Iris pigment epithelial cell (primary cell): ENCODE measurements at places on chromosomes 7 and 10.
A peak's percentile ranks its signal among the peaks of the same experiment; 100 is the strongest.

DNA sequence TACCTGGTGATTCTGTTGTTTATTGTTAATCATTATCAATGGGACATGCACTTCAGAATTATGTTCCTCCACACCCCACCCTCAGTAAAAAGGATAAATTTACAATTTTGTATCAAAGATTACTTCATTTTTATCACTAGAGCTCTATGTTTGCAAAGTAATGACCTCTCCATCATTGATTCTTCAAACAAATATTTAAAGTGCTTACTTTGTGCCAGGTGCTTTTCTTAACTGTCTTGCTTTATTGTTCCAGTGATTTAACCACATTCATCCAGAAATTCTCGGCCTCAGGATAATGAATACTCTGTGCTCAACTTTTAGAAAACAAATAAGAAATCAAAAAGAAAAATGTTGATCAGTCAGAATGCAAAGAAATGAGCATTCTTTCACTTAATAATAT is 144.9 kb upstream of the FOXP2 start:
- DNase-seq: no peak

GRCh38 chr7:3760651-3761050 is 459.6 kb downstream of the SDK1 start:
- peak; percentile 47 for DNase-seq

DNA sequence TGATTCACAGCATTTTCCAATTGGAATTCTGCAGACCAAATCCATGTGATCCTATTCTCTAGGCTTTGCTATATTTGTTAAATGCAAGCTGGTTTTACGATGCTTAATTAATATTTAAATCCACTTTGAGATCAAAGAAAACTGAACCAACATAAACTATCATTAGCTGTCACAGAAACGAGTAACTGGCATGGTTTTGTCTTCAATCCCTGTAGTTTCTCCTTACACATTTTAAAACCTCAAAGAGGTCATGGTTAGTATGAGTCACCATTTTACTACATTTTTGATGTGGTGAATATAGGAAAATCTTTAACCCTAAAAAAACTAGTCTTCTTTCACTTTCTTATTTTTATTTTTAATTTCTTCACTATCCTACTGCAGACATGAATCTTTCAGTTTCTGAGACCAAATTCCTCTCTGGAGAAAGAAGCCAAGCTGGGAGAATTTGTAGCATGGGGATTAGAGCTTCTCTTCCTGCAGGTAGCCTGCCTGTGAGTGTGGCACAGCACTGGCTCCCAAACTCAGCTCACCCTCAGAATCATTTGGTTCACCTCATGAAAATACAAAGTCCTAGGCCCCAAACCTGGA is 8.7 kb upstream of the LIPM start:
- DNase-seq: peak; percentile 78

DNA sequence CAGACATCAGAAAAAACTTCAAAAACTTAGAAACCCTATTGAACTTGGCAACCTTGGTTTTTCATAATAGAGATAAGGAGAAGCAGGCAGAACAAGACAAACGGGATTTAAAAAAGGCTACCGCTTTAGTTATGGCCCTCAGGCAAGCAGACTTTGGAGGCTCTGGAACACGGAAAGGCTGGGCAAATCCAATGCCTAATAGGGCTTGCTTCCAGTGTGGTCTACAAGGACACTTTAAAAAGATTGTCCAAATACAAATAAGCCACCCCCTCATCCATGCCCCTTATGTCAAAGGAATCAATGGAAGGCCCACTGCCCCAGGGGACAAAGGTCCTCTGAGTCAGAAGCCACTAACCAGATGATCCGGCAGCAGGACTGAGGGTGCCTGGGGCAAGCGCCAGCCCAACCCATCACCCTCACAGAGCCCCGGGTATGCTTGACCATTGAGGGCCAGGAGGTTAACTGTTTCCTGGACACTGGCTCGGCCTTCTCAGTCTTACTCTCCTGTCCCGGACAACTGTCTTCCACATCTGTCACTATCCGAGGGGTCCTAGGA is 115.3 kb downstream of the NRCAM start:
- no peak for DNase-seq

DNA sequence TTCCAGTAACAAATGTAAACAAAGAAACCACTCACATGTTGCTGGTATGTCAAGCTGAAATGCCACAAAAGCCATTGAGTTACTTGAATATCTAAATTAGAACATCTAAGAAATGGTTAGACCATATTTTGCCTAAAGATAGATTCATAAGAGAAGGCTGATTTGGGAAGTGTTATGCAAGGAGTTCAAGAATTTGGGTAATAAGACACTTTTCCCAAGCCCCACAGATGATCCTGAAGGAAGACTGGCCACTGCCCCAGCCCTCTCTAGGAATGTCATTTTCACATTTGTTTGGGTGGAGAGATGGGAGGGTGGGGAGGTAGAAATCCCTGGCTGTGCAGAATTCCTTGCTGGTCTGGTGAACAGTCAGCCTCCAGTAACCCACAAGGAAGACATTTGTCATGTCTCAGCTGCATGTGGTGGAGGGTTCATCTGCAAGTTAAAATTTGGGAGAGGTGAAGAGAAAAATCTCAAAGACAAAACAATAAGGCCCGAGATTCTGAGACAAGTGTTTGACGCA is 427.2 kb upstream of the KLF6 start:
- DNase-seq: no peak

- DNase-seq: peak; percentile 35
These were observed 35.4 kb upstream of the ARMS2 start for GRCh38 chr10:122419016-122419415.

DNA sequence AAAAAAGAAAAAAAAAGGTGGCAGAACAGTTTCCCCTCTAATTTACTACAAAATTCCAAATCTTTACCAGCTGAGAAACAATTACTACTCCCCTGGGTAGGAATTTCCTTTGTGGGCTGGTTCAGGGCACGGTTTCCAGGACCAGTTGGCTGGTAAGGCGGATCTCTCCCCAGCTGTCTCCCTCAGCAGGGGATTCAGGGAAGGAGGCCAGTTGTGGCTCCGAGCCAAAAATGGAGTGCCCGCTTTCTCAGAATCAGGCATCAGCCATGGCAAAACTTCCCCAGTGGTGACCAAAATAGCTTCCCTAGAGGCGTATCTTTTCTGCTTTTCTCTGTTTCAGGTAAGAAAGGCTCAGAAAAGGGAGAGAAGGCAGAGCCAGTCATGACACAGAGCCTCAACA is 91.2 kb downstream of the ZNF22 start:
- DNase-seq: no peak

DNA sequence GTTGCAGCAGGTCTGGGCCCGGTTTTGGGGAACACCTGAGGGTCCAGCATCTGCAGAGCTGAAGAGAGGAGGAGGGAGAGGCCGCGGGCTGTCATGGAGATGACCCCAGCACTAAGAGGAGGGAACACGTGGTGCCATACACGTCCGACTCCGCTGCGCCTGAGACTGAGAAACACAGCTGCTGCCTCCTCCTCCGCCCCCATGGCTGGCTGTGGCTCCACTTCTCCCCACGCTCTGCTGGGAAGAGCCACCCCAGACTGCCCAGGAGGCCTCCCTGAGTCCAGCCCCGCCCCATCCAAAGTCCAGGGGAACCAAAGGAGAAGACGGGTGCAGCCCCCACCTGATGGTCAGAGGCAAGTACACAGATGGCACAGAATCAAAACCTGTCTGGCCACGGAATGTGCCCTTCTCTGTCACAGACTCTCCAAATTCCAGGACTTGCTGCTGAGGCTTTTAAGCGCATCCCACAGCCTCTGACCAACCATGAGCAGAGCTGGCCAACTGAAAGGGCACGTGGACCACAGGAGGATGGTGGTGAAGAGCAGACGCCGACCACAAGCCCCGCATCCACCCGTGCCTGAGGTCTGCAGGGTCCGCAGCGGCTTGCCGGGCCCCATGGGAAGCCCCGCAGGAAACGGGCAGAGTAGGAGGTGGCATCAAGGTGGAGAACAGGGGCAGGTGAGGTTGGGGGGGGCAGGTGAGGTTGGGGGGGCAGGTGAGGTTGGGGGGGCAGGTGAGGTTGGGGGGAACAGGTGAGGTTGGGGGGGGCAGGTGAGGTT is 24.0 kb downstream of the STK32C start:
- DNase-seq: no peak
